ENCODE measurements at places on chromosomes 5 and 9.

- peaks cover 3% of the 10 kb centered on the region for H3K4me1 ChIP-seq
- no peak overlapping the region for H3K27ac ChIP-seq
- DNase-seq, result no peak
- no peak overlapping the region for H3K4me3 ChIP-seq
These were observed 88.1 kb downstream of the GLIS3 start for GRCh38 chr9:4211806-4212205.

- no peak for DNase-seq
- no peaks in the 10 kb centered on the region for H3K27me3 ChIP-seq
- no peaks in the 10 kb centered on the region for H3K4me1 ChIP-seq
- peaks cover 7% of the 10 kb centered on the region for H3K36me3 ChIP-seq
- no peak overlapping the region for H3K27ac ChIP-seq
These were observed 27.8 kb downstream of the CSF1R start for GRCh38 chr5:150058480-150059126.

- no peak overlapping the region for H3K27ac ChIP-seq
- H3K4me1 ChIP-seq, result peaks cover 7% of the 10 kb centered on the region
- peaks cover 6% of the 10 kb centered on the region for H3K36me3 ChIP-seq
- H3K4me3 ChIP-seq, result no peak overlapping the region
- H3K27me3 ChIP-seq, result no peaks in the 10 kb centered on the region
These were observed 101.9 kb downstream of the CD180 start for GRCh38 chr5:67094476-67095300.

DNA sequence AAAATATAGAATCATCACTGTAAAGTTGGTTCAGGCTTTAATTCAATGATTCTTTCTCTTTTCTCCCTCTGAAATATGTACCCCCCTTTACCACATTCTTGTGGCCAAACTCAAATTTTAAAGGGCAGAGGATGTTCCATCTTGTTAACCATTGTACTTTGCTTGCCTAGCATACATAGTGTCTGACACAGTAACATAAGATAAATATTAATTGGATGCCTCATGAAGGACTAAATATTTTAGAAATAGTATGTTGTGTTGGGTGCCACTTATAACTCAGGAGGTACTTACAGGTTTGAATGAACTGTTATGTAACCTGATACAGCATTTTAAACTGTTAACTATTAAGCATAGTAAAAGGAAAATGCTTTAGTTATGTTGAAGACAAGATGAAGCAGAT, 71.5 kb downstream of the NIPBL start:
- no peaks in the 10 kb centered on the region for H3K27me3 ChIP-seq
- H3K27ac ChIP-seq, result no peak overlapping the region

DNA sequence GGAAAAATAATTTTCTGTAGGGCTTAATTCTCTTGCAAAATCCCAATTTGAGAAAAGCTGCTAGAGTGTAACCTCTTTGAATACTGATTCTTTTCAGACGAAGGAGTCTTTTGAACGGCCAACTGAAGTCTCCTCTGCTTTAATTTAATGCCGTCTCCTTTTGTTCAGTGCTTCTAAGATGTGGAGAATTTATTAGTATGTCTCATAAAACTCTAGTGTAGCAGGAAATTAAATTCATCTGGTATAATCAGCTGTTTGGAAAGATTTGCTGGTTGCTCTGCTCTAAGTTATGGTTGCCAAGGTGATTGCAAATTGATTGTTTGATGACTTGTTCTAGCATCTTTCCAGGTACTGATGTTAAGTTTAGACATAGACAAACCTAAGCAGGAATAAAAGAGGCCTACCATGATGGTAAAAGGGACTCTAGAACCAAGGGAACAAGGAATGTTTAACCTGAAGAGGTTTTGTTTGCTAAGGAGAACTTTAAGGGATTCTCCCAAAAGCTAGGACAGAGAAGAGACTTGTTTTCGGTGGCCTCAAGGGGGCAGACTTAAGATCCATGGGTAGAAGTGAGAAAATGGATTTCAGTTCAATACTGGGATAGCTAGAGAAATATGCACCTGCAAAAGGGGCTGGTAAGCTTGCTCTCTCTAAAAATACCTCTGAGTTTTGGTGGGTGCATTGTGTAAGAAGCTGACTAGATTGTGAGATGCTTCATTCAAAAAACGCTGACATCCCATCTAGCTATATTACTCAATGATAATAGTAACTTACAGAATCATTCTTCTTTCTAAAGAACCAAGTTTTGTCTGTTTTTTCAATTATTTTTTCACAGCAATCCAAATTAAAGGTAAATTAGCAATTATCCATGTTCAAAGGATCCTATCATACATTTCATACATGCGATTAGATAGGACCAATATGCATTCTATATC, 5.7 kb upstream of the ADRB2 start:
- no peak overlapping the region for H3K4me3 ChIP-seq
- H3K27me3 ChIP-seq, result peaks cover 27% of the 10 kb centered on the region
- no peaks in the 10 kb centered on the region for H3K36me3 ChIP-seq
- peaks cover 7% of the 10 kb centered on the region for H3K4me1 ChIP-seq
- DNase-seq, result no peak

GRCh38 chr9:68418259-68418845, 61.9 kb downstream of the PGM5 start:
- H3K27me3 ChIP-seq, result peaks cover 6% of the 10 kb centered on the region
- H3K4me3 ChIP-seq, result no peak overlapping the region
- H3K36me3 ChIP-seq, result no peaks in the 10 kb centered on the region
- no peaks in the 10 kb centered on the region for H3K4me1 ChIP-seq
- H3K27ac ChIP-seq, result no peak overlapping the region
- DNase-seq, result no peak

GRCh38 chr9:134396258-134396742, 70.0 kb downstream of the RXRA start:
- DNase-seq, result peak; percentile 68
- H3K27ac ChIP-seq, result peak overlapping the region; percentile 64
- H3K4me3 ChIP-seq, result peak overlapping the region; percentile 76
- H3K4me1 ChIP-seq, result peaks cover 37% of the 10 kb centered on the region

Measured in activated naive CD8-positive, alpha-beta T cell treated with anti-CD3 and anti-CD28 coated beads for 36 hours (primary cell).